ENCODE measurements at places on chromosomes 3 and 15. TPM values are rescaled to one million over a fixed set of nuclear protein-coding genes. Genes with fewer than 3 reads are reported as not detected.

CELSR3 gene
- 0.15 TPM for total RNA-seq

NAALADL2 gene
- 1.5 TPM for total RNA-seq

FBXW12 gene
- not detected for total RNA-seq

IGSF10 gene
- total RNA-seq = under 0.01 TPM

IFT122 gene
- 16.2 TPM for total RNA-seq
